Skeletal muscle cell (primary cell): ENCODE measurements at places on chromosomes 2 and 18.
A peak's percentile ranks its signal among the peaks of the same experiment; 100 is the strongest.

DNA sequence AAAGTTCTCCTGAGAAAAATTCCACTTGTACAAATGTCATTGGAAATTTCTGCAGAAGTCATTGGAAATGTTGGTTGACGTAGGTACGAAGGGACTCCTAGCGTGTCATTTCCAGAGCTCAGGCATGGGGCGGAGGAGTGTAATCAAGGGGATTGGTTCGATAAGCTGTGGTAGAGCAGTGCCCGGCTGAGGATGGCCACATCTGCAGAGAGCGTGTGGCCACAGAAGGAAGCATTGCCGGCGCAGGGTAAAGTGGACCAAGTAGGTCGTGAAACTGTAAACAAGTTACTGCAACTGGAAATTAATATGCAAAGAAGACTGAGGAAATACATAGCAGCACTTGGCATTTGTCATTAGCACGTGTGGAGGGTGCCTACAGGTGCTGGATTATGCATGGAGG, 101.8 kb downstream of the DGKD start:
- no peak for DNase-seq

DNA sequence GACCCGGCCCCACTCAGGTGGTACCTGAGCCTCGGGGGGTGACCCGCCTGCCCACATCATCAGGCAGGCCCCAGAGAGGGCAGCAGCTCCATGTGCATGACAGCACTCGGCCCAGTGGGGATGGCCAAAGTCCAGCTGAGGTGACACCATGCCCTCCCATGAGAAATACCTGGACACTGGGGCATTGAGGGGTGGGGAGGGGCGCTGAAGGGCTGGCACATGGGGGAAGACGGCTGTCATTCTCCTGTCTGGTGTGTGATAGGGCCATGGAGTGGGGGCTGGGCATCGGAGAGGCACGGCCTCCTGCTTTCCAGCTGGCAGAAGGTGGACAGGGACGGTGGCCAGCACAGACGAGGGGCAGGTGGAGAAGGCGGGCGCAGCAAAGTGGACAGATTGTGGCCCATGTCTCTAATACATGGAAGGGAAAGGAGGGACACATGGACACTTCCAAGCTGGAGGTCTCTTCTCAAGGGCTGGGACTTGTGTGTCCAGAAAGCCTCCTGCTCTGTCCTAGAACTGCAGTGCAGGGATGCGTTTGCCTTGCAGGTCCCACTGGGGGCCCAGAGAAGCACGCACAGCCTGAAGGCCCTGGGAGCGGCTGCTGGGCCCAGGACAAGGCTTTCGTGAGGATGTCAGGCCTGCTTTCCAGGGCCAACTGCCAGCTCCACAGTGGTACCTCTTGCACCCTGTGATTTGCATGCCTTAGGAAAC, 302.2 kb downstream of the NDUFA10 start:
- DNase-seq: no peak

DNA sequence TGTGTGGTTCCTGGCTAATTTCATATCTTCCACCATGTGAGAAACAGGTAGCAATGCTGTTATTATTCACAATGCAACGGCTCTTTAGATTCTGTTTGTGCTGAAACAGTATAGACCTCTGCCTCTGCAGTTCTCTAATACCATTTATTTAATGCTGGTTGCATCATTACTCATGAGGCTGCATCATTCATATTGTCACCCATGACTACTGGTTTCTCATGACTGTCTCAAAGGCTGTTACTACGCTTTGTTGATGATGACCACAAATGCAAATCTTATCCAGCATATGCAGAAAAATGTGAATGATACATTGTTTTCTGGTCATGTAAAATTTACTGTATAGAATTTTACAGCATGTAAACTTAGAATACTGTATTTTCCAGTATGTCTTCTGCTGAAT, 22.5 kb downstream of the CAVIN2 start:
- no peak for DNase-seq

GRCh38 chr2:132489150-132489549, 72.5 kb downstream of the GPR39 start:
- no peak for DNase-seq

DNA sequence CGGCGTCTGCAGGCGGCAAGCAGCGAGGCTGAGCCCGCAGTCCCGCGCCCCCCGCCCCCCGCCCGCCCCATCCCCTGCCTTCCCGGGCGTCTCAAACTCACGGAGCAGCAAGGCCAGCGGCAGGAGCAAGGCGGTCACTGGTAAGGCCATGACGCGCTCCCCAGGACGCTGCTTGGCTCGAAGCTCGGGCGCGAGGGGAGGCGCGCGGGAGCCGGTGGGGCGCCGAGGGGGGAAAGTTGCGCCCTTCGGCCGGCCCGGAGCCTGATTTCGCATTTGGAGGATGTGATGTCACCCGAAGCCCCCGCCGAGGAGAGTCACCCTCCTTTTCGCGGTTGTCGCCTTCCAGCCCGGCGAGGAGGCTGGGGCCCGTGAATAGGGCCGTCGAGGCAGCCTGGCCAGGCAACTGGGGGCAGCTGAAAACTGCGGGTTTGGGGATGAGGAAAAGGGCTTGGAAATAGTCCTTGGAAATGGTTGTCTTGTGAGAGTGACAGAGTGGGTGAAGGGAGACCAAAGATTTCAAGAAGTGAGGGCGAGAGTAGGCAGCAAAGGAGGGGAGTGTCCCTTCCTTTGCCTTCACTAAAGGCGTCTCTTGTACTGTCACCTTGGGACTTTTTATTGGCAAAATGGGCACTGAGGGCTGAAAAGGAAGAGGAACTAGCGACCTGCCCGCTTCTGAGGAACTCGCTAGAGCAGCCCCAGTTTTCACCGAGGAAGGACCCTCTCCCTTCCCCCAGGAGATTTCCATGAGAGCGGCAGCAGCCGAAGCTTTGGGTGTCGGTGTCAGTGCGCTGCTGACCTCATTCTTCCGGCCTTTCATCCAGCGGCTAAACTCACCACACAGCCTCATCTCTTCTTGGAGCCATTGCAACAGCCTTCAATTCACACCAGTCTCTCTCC, at the start of gene CD8A:
Gene CD8A (minus strand): TSS at position 238 of the 897 bp plus-strand sequence. CDS start 88 bp downstream, at position 150.
- DNase-seq: no peak

- peak; percentile 4 for DNase-seq
Measured at GRCh38 chr2:26577442-26578112, 63.6 kb downstream of the CIB4 start.

DNA sequence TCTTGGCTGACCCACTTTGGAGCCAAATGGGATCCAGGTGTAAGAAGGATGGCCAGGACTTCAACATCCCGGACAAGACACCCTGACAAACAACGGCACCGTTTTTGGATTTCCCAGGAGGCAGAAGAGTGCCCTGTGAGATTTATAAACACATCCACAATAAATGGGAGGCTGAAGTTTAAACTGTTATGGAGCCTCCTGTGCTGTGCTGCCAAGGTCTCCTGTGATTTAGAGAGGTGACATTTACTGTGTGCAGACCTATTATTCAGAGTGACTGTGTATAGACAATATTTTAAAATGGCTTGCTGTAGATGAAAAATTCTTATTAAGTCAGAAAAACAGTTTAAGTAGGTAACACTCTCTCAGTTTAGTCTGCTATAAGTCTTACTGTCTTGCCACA, 401.5 kb upstream of the ETAA1 start:
- DNase-seq: no peak

DNA sequence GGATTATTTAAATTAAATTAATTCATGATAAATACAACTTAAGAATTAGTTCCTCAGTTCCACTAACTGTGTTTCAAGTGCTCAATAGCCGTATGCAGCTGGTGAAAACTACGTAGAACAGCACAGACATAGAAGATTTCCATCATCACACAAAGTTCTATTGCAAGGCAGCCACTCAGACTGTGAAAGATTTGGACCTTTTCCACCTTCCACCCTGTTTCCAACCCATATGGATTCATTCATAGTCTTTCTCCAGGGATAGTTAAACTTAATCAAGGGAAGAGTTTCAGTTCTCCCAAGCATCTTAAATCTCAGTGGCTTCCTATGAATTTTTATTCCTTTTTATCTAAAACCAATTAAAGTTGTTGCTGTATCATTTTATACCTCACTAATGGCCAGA, 2030.8 kb downstream of the SUCLG1 start:
- DNase-seq: no peak

DNA sequence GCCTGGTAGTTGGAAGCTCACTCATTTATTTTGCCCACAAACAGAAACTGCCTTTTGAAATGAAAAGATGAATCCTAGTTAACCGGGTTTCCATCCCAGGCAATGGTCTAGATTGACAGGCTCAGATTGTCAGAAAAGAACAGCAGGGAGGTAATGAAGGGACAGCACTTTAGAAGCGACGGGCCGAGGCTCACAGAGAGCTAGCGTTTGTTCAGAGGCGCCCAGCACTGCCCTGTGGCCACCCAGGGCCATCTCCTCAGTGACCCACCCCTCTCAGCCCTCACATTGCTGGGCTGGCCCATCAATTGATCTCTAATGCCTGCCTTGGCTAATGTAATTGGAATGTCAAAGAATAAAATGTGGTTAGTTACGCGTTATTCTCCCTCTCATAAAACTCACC, 304.8 kb downstream of the CDCA7 start:
- no peak for DNase-seq

- DNase-seq: no peak
Measured at GRCh38 chr2:23111263-23111662, 273.7 kb upstream of the KLHL29 start.

DNA sequence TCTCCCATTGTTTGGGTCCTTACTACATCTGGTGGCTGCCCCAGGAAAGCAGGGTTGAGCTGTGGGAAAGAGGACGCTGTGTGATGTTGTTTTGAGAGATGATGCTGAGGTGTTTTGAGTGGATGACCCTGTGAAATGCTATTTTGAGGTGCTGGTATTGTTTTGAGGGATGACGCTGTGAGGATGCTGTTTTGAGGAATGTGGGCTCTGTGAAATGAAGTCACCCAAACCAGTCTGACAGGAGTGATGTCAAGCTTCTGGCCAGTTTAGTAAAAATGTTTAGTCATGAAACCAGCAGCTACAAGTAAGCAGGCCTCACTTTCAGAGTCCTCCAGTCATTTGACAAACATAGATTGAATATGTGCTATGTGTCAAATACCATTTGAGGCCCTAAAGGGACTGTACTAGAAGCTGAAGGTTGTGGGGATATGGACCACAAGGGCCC, 16.1 kb upstream of the PUM2 start:
- no peak for DNase-seq

GRCh38 chr2:166092889-166093288, 34.9 kb downstream of the SCN1A start:
- DNase-seq: peak; percentile 28

GRCh38 chr18:32287249-32287648, 97.4 kb downstream of the MEP1B start:
- DNase-seq: no peak

DNA sequence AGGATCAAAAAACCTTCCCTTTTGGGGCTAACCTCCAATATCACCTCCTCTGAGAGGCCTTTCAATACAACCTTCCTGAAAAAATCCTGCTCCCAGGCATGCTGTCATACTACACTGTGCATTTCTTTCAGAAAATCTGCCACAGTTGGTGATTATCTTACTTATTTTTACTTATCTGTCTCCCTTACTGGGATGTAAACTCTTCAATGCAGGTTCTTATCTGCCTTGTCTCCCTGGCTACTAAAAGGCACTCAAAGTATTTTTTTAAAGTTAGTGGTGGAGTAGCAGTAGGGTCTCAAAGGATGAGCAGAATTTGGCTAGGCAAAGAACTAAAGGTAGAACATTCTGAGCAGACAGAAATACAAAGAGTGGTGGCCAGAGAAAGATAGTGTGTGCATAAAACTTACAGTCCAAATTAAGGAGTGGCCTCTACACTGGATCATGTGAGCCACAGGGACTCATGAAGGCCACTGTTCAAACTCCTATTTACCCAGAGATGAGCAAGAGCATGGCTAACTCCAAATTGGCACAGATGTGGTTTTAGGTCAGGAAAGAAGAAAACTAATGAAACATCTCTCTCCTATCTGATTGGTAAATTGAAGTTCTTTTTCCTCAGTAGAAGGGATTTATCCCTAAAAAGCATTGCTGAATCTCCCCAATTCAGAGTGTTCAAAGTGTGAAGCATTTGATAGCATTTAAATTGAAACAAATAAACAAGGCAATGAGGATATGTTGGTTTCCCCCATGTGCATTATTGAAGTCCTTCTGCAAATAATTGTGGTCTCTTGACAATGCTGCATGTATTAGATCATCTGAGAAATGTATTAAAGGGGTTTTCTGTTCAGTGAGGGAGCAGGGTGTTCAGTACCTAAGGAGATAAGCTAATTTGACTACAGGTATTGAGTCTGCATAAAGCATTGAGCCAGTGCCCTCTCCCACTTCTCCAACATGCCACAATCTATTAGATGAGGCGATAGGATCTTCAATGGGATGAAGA, 285.5 kb downstream of the MREG start:
- DNase-seq: no peak

GRCh38 chr2:47497843-47498460, 95.0 kb downstream of the MSH2 start:
- no peak for DNase-seq

- no peak for DNase-seq
Measured at GRCh38 chr2:70728128-70728527, 39.9 kb downstream of the ADD2 start.

DNA sequence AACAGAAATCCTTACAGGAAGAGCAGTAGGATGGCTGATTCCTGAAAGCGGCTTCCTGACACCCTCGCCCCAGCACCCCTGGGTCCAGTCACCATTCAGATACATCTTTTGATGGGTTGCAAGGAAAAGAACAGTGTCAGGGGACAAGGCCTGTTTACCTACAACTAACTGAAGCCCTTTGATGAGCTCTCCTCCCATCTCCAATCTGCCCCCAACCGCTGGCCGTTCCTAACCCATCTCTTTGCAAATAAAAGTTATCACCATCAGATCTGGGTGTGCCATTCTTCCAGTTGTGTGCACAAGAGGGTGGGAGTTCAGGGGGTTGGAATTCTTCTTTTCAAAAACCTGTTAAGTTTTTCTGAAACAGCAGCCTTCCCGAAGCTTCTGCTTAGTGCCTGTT, 48.9 kb downstream of the ARL4C start:
- DNase-seq: no peak

DNA sequence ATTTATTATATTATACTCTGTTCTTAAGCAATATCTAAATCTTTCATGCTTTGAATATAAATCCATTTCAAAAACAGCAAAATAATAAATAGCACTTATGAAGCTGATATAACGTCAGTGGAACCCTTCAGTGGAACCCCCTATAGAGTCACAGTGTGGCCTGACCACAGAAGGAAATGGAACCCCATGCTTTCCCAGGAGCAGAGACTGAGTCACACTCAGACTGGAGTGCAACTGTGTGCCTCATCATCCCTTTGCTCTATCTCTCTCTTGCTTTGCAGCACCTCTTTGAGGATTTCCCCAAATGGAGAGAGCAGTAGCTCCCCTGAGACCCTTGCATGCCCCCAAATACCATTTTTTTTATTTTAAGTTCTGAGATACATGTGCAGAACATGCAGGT, 13.1 kb downstream of the NXPH2 start:
- no peak for DNase-seq

DNA sequence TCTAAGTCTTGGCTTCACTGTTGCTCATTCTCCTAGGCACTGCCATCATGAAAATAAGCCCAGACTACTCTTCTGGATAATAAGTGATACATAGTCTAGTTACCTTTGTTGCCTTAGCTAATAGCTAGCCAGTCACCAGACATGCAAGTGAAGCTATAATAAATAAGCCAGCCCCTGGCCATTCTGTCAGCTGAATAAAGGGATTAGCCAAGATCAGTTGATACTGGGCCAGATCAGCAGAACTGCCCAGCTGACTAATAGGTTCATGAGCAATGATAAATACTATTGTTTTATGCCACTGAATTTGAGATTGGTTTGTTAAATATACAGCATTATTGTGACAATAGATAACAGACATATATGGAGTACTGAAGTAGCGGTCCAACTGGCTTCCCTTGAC, 8.0 kb upstream of the C2orf69 start:
- DNase-seq: no peak

GRCh38 chr2:216632346-216632951, 771 bp upstream of the IGFBP2 start:
- no peak for DNase-seq

GRCh38 chr2:186592137-186592875, 2.5 kb downstream of the ITGAV start:
- DNase-seq: no peak
